NCI-H2107 (cell line): ENCODE measurements at places on chromosomes 1 and 21.

- DNase-seq, result no peak
These were observed 12.6 kb upstream of the LEPR start for GRCh38 chr1:65407877-65408276.

DNA sequence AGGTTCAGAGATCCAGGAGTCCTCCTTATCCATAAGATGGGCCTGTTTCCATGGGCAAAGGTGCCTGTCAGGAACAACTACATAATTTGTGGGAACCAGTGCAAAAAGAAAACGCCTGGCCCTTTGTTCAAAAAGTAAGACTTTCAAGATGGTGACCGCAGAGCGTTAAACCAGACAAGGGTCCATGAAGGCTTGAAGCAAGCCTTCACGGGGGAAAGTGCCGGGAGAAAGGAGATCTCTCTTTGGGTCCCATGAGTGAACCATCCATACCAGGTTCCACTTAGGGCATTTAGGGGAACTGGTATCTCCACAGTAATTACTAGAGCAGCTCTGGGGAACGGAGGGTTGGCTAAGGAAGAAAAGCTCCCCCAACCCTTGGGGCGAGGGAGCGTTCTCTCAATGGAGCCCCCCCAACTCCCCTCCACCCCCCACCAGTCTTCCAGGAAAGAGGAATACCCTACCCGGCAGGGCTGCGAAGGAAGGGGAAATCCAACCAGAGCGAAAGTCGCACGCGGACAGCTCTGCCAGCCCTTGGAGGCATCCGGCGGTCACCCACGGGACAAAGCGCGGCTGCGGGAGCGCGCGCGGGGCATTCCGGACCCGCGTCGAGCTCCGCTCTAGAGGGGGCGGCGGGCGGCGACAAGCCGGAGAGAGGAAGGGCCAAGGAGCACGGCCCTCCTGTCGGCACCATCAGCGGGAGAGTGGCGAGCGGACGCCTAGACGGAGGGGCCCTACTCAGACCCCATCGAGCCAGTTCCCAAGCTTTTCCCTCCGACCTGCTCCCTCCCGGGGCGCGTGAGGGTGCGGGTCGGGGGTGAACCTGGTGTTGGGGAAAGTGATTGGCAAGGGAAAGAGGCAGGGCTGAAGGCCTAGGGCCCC is 687 bp upstream of the RASSF5 start:
- no peak for DNase-seq

- DNase-seq, result no peak
These were observed 7.6 kb upstream of the RXRG start for GRCh38 chr1:165452336-165453130.

DNA sequence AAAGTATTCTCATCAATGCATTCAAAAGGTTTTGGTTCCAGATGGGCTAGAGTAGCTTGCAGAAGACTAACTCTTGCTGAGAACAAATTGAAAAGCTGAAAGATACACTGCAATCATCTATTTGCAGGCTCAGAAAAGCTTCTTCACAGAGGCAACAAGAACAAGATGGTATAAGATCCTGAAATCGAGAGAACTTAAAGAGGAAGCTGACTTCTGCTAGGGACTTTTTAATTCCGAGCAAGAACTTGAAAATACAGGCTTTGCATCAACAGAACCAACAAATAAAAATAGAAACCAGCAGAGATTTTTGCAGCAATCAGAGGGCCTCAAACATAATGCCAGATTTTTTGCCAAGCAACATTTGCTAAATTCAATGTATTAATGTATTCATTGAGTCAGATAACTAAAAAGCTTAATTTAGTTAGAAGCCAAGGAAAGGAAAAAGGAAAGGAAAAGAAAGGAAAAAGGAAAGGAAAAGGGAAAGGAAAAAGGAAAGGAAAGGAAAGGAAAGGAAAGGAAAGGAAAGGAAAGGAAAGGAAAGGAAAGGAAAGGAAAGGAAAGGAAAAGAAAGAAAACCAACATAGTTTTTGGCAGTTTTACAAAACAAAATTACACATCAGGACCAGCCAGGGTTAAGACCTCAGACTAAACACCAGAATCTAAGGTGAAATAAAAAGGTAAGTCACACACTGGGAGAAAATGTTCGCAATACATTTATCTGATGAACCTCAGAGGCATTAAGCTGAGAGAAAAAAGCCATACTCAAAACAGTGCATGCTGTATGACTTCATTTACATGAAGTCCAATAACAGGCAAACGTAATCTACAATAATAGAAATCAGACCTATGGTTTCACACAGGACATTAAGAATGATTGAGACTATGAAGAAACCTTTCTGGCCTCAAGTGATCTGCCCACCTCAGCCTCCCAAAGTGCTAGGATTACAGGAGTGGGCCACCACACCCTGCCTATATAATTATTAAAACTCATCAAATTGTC is 42.6 kb downstream of the FAF1 start:
- no peak for DNase-seq
